ENCODE measurements at places on chromosomes 12 and 14.

DNA sequence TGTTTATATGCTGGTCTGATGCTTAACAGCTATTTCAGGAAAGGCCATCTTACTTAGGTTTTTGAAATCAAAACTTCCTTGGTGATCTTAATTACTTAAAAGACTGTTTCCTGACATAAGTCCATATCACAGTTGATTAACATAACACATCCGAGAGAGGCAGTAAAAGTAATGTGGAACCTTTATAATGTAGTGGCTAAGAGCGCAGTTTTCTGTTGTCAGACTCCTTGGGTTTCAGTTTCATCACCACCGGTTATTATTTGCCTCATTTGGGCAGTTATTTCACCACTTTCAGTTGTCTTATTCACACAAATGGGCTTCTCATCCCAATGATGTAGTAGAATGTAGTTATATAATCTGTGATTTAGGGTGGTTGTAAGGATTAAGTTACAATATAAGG lies 30.9 kb downstream of the TBC1D15 start:
- no peak for DNase-seq

DNA sequence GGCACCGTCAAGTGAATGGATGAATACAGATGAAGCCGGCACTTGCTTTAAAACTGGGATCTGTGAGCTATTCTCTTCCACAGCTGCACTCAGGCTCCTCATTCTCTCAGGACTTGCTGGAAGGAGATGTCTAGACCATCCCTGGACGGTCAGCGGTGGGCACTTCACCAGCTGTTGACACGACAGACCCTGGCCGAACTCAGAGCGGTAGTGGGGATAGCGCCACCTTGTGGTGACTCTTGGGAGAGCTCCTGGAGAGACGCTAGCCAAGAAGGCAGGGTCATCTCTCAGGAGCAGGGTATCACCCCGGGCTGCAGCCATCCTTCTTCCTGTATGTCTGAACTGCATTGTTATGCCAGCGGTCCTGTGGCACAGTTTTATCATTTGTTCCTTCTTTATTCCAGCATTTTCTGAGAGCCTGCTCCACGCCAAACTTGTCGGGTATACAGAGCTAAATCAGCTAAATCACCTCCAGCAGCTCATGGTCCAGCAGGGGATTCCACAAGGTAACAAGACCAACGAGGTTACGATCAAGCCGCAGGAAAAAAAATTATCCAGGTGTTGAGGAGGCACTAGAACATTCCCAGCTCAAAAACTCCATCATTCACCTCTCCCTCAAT lies 10.0 kb downstream of the WNT1 start:
- DNase-seq: no peak

GRCh38 chr12:66744956-66745383 lies 66.1 kb upstream of the GRIP1 start:
- no peak for DNase-seq

- DNase-seq: peak; percentile 62
Measured at GRCh38 chr12:12975322-12976077, 23.5 kb upstream of the GPRC5D start.

DNA sequence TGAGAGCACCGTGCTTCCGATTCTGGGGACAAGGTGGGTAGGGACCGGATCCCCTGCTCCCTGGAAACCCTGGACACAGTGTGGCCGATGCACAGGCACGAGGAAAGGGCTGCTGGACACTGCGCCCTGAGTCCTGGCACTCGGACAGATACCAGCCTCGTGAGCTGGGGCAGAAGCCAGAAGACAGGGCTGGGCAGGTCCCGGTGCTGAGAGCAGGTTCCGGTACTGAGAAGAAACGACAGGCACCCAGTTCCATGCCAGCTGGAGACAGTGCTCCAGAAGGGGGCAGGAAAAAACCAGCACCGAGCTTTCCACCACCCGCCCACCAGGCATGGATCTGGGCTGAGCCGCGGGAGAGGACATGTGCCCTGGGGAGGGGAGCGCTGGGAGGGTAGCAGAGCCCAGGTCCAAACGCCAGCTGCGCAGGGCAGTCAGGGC lies 6.5 kb downstream of the XRCC3 start:
- no peak for DNase-seq

- DNase-seq: no peak
Measured at GRCh38 chr12:99110868-99111267, 465.8 kb downstream of the APAF1 start.

GRCh38 chr12:130664252-130664651 lies 51.8 kb downstream of the RIMBP2 start:
- no peak for DNase-seq
